ENCODE measurements at places on chromosomes 6 and 20.
A peak's percentile ranks its signal among the peaks of the same experiment; 100 is the strongest.

DNA sequence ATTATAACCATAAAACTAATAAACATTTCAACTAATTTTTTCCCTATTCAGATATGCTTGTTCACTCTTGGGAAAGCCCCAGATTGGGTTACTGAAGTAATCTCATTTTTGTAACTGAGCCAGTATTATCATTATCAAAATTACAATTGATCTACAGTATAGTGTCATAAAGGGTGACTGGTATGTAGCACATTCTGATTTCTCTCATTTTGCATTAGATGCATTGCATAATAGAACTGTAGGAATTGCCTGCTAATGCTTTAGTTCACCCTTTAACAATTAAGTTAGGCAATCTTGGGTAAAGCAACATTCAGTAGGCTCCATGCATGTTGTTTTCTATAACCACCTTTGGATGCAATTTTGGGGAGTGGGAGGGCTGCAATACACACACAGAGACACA is 150.8 kb upstream of the FLRT3 start:
- no peak for DNase-seq

GRCh38 chr6:160085713-160086505 is 35.7 kb upstream of the SLC22A1 start:
- no peak for DNase-seq

GRCh38 chr20:36744764-36745191 is 1.1 kb downstream of the NDRG3 start:
- DNase-seq = no peak

DNA sequence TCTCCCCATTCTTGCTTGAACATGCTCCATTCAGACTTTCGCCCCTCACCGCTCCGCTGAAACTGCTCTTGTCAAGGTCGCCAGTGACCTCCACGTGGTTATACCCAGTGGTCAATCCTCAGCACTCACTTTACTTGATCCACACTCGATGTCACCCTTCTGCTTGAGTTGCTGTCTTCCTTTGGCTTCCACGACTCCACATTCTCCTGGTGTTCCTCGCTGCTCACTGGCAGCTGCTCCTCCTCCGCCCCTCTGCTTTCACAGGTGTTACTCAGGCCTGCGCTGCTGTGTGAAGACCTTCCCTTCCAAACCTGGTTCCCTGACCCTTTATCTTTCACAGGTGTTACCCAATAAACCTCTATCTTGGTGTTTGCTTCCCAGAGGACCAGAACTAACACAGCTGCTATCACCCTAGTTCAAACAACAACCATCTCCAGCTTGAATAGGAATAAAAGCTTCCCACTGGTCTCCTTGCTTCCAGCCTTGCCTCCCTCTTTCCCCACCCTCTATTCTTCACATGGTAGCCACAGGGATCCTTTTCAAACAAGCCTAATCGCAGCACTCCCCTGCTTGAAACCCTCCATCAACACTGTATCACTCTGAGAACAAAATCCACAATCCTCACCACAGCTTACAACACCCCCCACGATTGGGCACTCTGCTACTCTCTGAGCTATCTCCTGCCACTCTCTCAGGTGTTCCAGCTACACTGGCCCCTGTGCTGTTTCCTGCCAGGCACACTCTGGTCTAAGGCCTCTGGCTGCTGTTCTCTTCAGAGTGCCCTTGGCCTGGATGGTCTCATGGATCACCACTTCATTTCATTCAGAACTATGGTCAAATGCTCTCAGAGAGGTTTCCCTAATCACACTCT is 10.7 kb downstream of the PPIL1 start:
- no peak for DNase-seq

- DNase-seq = no peak
These were observed 18.7 kb upstream of the COL10A1 start for GRCh38 chr6:116144605-116145004.

DNA sequence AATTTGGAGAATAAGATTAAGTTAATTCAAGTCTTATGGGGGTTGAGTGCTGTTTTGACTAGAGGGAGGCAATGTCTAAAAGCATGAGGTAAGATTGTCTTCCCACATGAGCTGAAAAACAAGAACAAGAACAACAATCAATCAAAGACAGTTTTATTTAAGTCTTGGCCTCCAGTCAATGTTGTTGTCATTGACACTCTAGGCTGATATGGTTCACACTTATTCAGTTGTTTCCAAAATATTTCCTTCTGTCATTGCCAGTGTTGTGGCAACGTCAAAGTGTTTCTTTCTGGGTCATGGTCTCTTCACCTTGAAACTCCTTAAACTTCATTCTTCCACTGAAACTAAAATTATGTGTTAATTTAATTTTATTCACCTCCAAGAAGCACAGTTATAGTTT is 72.4 kb downstream of the GRIK2 start:
- DNase-seq = no peak

GRCh38 chr20:22962567-22963439 is 72.3 kb upstream of the SSTR4 start:
- DNase-seq = no peak

DNA sequence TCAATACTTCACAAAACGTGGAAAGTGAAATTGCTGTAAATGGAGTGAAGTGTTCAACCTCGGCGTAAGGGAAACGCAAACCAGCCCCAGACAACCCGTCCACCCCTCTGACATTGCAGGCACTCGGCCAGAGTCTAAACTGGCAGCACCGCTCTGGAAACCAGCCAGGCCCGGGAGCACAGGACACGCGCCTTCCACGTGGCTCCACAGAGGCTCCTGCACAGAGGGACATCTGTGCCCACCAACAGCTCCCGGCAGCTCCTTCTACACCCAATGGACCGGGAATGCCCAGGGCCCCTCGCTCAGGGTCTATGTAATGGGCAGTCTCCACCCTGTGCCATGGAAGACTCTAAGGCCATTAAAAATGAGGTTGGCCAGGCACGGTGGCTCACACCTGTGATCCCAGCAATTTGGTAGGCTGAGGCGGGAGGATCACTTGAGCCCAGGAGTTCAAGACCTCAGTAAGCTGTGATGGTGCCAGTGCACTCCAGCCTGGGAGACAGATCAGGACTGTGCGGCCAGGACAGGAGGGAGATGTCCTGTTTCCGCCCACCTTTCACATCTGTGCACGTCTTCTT is 3.4 kb upstream of the HELZ2 start:
- DNase-seq = no peak

DNA sequence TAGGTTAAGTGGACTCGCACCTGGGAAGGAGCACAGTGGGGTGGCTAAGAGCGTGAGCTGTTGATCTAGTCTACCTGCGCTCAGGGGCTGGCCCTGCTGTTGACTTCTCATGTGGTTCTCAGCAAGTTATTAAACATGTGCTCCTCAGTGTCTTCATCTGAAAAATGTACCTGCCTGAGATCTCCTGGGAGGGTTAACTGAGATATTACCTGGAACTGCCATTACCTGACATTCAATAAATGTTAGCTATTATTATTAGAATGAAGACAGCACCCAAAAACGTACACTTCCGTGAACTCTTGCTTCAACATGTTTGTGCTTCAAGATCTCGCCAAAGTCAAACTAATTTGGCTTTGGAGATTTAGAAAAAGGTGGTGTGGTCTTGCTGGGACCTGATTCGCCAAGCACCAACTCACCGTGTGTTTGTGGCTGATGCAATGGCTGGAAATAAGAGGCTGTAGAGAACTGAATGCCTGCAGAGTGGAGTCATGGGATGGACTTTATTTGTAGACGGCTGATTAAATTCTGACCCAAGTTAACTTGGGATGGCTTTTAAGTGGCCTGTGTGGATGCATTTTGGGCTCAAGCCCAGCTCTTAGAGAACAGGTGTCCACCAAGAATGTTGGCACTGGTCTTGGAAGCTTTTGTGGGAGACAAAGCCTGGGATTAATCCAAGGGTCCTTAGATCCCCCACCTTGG is 692.9 kb downstream of the QKI start:
- no peak for DNase-seq

GRCh38 chr6:156181506-156181905 is 595.7 kb upstream of the ARID1B start:
- no peak for DNase-seq

GRCh38 chr6:162999575-163000285 is 272.0 kb downstream of the PACRG start:
- DNase-seq = no peak

- no peak for DNase-seq
These were observed 86.5 kb upstream of the MYL9 start for GRCh38 chr20:36454698-36455427.

- DNase-seq = no peak
These were observed 100.9 kb downstream of the HFE start for GRCh38 chr6:26187981-26188635.

DNA sequence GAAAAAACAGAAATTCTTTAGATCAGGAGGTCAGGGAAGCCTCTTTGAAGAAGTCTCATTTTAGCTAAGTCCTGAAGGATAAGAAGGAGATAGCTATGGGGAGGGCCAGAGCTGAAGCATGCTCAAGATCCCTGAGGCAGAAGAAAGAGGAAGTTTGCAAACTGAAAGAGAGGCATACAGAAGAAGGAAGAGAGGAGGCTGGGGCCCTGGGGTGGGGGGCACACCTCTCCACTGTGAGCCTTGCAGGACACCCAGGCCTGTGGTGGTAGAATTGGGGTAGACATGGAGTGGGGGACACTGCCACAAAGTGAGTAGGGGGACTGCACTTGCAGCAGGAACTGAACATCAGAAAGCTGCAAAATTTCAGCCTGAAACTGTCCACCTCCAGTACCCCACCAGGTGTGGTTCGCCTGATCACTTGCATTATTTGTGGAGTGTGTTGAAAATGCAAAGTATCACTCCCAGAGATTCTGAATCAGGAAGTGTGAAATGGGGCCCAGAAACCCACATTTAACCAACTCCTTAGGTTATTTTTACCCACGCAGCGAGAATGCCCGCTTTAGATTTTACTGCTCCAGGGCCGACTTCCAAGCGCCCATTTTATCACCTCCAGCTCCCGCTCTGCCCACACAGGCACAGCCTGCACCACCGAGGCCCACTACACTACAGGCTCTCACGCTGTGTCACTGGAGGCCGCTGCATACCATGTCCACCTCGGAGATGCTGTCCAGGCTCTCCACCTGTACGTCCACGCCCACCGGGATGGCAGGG is 44.0 kb downstream of the GABRR2 start:
- DNase-seq = no peak

- no peak for DNase-seq
These were observed 538.4 kb upstream of the NOX3 start for GRCh38 chr6:155994086-155994485.

DNA sequence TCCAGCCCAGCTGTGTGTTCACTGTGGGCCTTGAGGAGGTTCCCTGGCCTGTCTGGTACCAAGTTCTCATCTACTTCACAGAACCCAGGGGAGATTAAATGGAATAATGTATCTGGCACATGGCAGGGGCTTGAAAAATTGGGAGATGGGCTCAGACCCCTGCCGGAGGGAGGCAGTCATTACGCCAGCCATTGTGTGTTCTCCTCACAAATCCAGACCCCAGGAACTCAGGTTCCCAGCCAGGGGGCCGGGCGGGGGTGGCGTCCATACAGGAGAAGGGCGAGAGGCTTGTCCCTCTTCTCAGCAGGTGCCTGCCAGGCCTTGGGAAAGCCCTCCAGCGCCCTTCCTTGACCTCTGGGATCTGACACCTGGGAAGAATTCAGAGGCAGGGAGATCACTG is 8.1 kb downstream of the NOL4L start:
- DNase-seq = no peak

GRCh38 chr20:46568570-46569129 is 18.2 kb upstream of the OCSTAMP start:
- DNase-seq = peak; percentile 82
